ENCODE measurements at places on chromosomes 4 and X.

DNA sequence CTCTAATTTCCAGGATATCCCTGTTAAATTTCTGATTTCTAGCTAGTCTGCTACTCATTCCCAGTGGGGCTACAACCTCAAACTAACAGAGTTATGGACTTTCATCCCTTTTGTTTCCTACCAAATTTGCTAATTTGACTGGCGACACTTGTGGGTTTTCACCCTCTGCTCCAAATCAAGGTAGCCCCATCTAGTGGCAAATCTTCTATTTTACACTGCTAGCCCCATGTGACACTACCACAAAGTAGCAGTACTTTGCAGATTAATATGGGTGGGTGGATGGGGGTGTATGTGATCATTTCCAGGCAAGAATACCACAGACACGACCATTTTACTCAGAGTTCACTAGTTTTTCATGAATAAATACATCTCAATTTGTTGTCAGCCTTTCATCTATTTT lies 150.3 kb downstream of the MSL3 start:
- DNase-seq, result no peak

DNA sequence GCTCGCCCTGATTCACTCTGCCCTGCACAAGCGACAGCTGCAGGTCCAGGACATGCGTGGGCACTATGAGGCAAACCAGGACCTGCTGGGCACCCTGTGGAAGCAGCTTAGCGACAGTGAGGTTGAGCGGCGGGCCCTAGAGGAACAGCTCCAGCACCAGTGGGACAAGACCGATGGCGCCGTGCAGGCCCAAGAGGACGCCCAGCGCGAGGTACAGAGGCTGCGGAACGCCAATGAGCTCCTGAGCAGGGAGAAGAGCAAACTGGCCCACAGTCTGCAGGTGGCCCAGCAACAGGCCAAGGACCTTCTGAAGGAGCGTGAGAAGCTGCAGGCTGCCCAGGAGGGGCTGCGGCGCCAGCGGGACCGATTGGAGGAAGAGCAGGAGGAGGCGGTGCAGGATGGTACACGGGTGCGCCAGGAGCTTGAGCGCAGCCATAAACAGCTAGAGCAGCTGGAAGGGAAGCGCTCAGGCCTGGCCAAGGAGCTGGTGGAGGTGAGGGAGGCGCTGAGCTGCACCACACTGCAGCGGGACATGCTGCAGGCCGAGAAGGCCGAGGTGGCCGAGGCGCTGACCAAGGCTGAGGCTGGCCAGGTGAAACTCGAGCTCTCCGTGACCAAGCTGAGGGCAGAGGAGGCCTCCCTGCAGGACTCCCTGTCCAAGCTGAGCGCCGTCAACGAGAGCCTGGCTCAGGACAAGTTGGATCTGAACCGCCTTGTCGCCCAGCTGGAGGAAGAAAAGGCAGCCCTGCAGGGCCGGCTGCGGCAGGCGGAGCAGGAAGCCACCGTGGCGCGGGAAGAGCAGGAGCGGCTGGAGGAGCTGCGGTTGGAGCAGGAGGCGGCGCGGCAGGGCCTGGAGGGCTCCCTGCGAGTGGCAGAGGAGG lies 12.8 kb downstream of the SMIM10L2A start:
- no peak for DNase-seq

DNA sequence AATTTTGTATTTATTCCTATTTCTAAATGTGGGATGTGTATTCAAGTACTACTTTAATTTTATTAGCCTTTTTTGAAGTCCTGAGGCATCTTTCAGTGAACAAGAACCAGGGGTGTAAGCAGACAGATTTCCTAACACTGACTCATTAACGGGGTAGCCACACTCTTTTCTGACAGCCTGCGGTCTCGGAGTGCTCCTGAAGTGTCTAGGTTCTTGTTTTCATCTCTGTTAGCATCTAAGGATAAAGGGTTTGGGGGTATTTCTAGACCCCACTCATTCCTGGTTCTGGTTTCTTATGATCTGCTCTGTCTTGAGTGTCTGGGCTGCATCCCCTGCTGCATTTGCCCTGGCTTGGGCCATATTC lies 71.9 kb downstream of the GC start:
- no peak for DNase-seq

DNA sequence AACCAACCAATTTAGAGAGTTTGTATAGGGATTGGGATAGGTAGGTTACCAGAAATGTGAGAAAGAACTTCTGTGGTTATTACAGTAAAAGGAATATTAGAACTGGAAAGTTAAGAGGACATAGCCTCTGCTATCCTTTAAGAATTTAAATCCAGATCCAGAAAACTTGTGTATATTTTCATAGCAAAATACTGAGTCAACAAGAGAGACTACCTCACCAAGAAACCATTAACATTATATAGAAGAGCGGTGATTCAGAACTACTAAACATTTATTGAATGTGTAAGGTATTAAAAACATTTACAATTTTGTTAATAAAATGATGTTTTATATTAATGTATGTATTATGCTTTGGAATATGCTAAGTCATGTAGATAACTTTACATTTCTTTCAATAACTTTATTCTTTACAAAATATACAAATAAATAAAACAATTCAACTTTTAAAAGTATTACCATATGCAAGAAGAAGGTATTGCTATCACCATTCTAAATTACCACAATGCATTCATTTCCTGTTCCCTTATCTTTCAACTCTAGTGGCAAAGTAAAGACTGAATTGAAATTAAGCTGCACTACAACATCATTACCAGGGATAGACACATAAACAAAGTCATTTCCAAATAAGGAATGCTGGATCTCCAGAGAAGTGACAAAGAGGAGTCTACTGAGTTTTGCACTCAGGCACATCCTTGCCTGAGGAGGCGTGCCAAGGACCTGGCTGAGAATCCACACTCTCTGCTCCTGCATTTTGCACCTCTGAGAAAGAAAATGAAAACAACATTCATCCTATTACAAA lies 6.1 kb upstream of the BDH2 start:
- DNase-seq, result no peak

- DNase-seq, result no peak
Observed at GRCh38 chr4:1554876-1555265, 129.2 kb downstream of the FAM53A start.

DNA sequence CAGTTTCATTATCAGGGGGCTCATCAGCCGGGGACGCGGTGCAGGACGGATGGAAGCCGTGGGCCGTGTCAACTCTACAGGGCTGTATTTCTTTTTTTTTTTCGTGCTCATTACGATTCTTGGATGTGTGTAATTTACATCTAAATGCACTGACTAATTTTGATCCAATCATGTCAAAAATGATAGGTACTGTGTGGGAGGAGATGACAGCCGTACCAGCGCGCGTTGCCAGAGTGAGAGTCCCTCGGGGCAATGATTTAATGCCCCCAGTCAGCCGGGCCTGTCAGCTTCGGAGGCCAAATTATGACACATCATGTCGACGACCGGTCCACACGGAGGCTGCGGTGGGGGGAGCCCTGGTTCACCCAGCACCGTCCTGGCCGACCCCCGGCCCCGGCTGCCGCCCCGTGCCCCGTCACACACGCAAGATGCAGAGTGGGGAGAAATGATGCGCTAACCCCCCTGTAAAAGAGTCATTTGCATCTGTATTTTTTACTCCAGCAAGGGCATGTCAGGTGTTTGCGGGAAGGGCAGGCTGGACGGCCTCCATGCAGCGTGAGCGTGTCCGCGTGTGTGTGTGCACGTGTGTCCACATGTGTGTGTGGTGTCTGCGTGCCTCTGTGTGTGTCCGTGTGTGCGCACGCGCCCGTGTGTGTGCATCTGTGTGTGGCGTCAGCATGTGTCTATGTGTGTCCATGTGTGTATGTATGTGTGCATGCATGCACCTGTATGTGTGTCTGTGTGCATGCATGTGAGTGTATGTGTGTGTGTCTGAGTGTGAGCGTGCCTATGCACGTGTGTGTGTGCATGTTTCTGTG lies 74.3 kb upstream of the PPP2R3B start:
- no peak for DNase-seq

GRCh38 chr4:174284487-174284886 lies 776 bp downstream of the CEP44 start:
- no peak for DNase-seq

Measured in Caki2 (cell line).